ENCODE measurements at places on chromosomes 2 and 18.

- DNase-seq = no peak
Observed at GRCh38 chr2:189609423-189609816, 28.8 kb upstream of the SLC40A1 start.

DNA sequence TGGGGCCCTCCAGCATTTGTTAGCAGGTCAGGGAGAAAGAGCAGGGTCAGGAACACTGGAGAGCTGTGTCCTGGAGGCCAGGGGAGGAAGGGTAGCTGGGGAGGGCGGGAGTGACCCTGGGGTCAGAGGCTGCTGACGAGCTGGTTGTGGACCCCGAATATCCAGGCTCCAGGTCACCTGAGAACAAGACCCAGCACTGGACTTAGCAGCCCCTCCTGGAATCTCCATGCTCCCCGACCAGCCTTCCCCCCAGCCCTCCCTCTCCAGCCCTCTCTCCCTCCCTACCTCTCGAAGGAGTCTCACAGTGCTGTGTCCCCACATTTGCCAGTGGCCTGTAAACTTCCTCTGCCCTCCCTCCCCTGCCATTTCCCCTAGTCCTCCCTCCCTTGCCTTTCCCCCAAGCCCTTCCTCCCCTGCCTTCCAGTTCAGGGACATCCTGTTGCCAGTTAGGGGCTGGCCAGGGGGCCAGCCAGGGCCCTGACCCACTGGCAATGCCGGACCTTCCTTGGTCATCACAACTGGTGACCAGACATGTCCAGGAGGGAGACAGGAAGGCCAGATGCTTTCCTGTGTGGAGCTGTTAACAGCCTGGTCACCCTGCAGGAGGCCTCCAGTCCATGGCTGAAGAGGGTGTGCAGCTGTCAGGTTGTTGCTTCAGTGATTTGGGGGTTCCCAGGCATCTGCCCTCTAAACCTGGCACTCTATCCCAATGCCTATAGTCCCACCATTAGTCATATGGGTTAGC, 50.0 kb upstream of the FAHD2A start:
- no peak for DNase-seq

GRCh38 chr2:187614756-187615155, 60.5 kb upstream of the TFPI start:
- no peak for DNase-seq

- DNase-seq = no peak
Observed at GRCh38 chr18:75269696-75270095, 59.1 kb downstream of the TSHZ1 start.

Data from GM04504 (cell line).